Stimulated activated CD8-positive, alpha-beta memory T cell treated with anti-CD3 and anti-CD28 coated beads, Interleukin-7, amount 100 ng/mL, for 1 hour (primary cell): ENCODE measurements at places on chromosomes 7 and 10.

DNA sequence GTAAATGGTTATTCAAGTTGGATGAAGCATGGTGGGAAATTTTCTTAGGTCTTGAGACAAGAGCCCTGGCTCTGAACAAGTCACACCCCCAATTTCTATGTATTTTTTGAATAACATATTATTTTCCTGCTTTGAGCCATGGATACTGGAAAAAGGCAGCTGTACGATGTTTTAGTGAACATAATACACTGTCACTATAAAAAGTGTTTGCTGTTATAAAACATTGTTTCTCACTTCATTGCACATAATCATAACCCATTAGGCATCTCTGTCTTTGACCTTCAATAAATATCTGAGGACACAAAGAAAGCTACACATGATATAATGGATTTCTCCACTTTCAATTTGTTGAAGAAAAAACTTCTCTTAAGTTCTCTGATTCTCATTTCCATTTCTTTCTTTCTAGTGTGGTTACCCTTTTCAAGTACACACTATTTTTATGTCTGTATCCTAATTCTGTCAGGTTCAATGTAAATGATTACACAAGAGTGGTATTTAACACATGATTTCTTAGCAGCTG lies 283.9 kb upstream of the SP8 start:
- no peak for DNase-seq

DNA sequence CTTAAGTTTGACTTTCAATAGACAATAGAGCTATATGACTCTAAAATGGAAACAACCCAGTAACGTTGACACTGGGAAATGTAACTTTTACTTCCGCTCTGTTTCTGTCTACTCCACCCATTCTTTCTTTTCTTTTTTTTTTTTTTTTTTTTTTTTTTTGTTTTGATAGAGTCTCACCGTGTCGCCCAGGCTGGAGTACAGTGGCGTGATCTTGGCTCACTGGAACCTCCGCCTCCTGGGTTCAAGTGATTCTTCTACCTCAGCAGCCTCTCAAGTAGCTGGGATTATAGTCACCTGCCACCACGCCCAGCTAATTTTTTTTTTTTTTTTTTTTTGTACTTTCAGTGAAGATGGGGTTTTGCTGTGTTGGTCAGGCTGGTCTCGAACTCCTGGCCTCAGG lies 13.9 kb downstream of the PRSS2 start:
- DNase-seq = no peak

DNA sequence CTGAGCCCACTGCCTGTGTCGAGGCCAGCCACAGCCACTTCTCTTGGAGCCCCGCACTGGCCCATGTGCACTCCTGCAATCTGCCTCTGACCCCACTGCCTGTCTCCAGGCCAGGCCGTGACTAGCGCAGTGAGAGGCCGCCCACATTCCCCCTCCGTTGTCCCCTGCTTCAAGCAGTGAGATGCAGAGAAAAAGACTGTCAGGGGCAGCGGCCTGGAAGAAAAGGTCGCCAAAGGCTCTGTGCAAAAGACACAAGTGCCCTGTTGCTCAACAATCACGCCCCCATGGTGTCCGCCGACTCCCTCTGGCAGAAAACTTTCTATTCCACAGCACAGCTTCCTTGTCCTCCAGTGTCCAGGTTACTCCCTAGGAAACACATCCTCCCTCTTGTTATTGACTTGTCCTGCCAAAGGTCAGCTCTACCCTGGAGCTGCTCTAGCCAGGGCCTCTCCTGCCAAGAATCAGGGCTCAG lies 9.9 kb downstream of the FAM131B start:
- no peak for DNase-seq

DNA sequence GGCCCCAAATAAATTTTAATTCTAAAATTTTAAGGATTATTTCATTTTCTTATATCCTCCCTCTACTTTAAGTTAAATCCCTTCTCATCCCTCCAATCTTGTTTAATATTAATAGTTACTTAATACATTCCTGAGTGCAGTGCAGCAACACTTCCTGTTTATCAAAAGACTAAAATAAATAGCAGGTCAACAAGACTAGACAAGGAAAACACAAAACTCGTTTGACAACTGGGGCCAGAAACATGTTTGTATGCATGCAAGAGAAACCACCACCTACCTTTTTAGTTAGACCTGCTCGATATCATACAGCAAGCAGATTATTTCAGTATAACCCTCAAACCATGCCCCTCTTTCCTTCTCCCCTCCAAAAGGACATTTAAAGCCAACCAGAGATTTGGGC lies 95.8 kb downstream of the PARD3 start:
- DNase-seq = no peak

DNA sequence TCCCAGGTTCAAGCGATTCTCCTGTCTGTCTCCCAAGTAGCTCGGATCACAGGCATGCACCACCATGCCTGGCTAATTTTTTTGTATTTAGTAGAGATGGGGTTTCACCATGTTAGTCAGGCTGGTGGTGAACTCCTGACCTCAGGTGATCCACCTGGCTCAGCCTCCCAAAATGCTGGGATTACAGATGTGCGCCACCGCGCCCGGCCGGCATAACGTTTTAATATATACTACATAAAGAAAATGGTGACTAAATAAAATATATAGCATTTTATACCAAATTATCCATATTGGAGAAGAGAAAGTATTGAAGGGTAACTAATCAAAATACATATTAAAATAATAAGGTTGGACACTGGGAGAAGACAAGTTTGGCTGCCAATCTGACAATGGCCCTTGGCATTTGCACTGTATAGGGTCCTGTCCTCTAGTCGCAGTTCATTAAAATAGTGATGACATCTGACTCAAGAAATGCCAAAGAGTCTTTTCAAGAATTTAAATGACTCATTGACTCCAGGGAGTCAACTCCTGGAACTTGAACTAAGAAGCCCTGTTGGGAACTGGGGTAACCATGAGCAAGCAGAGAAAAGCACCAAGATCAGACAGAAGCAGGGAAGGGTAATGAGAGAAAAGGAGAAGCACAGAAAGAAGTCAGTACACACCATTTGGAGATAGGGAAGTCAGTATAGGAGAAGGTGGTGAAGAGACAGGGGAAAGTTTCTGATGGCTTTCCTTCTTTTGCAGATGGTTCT lies 91.1 kb downstream of the CH25H start:
- no peak for DNase-seq

GRCh38 chr10:6005856-6006395 lies 28.6 kb upstream of the IL15RA start:
- DNase-seq = no peak

DNA sequence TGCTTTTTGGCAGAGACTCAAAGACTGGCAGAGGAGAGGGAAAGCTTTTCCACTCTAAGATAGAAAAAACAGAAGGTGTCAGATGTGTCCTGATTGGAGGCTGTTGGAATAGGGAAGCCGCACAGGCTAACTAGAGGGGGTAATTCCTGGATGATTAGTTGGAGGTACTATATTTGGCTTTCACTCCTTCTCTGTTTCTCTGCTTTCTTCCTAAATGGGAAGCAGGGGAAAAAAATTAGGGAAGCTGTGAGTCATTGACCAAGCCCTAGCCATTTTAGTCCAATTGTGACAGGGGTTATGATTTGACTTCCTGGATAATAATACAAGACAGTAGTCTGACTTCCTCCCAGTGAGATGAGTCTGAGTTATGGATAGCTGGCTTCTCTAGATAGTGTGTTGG lies 475.2 kb upstream of the CELF2 start:
- DNase-seq = no peak

DNA sequence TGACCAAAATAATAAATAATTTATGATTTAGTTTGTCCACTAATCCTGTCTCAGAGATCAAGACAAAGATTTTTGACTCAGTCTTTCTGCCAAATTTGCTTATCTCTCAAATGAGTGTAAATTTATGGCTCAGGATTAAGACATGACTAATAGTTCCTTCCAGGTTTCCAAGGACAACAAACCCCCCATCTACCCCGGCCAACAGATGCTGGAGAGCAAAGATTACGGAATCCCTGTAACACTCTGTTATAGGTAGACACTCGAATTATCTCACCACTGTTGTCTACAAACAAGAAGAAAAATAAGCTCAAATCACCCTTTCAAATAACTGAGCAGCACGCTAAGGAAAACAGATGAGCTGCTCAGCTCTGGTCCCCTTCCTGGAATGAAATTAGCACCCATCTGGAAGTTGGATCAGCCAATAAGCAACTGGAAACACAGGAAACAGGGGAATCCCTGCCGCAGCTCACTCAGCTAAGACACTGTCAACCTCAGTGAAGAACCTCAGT lies 56.8 kb upstream of the SVIL start:
- DNase-seq = no peak

GRCh38 chr10:33938001-33938400 lies 603.5 kb upstream of the NRP1 start:
- no peak for DNase-seq

DNA sequence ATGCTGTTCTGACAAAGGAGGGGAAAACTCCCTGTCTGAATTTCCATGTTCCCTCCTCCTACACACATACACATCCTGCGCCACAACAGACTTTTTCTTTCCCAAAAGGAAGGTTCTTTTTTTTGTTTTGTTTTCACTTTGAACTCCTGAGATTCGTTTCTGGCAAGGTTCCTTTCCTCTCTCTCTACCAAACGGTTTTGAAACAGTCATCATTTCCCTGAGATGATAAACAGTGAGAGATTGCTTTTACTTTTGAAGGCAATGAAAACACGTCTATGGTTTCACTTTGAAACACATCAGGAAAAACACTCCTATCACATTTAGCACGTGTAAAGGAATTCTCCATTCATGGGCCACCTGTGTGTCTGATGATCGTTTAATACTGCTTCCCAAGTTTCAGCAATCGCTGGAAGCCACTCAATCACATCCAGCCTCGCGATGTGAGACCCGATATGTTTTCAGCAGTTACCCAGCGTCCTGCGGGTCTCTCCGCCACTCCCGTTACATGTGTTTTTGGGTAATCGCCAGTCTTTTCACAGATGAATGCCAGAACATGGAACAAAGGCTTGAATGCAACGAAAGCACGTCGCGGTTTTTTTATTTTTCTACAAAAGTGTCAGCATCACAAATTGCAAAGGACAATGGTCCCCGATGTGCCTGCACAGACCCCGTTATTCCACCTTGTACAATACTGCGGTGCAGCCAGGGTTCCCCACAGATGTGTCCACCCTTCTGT lies 62.8 kb upstream of the CUX1 start:
- no peak for DNase-seq

- no peak for DNase-seq
Observed at GRCh38 chr10:33723181-33723580, 388.7 kb upstream of the NRP1 start.

DNA sequence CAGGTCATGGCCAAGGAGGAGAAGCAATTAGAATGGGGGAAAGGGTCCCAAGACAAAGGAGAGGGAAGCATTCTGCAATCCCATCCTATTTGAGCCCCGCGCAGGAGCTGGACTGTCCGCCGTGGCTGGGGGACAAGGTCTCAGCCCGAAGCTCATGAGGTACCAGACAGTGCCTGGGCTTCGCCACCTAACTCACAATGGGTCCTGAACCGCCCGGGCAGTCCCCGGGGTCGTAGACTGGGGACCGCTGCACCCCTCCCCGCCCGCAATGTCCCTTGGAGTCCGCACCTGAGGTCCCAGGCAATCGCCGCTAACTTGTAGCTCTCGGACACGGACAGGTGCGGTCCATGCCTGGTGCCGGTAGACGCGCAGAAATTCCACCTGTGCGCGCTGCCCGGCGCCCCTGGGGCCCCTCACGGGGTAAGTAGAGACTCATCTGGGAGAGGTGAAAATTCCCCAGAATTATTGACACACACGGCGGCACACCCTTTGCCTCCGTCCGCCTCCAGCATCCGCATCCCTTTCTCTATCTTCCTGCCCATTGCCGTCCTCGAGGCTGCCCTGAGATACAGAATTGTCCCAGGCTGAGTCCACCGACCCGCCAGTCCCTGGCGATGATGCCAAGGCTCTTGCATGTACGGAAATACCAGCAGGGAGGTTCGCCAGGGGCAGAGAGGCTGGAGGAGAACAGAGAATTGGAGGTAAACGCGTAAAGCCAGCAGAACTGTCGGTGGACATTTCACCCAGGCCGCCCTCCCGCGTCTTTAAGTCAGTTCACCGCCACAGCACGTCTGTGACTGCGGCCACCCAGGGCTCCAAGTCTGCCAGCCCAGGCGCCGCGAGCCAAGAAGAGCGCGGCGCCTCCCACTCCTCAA lies 1.8 kb downstream of the CHRM2 start:
- no peak for DNase-seq

GRCh38 chr7:157297185-157297584 lies 39.6 kb upstream of the DNAJB6 start:
- no peak for DNase-seq

GRCh38 chr10:72010234-72010973 lies 46.2 kb downstream of the CHST3 start:
- DNase-seq = no peak

DNA sequence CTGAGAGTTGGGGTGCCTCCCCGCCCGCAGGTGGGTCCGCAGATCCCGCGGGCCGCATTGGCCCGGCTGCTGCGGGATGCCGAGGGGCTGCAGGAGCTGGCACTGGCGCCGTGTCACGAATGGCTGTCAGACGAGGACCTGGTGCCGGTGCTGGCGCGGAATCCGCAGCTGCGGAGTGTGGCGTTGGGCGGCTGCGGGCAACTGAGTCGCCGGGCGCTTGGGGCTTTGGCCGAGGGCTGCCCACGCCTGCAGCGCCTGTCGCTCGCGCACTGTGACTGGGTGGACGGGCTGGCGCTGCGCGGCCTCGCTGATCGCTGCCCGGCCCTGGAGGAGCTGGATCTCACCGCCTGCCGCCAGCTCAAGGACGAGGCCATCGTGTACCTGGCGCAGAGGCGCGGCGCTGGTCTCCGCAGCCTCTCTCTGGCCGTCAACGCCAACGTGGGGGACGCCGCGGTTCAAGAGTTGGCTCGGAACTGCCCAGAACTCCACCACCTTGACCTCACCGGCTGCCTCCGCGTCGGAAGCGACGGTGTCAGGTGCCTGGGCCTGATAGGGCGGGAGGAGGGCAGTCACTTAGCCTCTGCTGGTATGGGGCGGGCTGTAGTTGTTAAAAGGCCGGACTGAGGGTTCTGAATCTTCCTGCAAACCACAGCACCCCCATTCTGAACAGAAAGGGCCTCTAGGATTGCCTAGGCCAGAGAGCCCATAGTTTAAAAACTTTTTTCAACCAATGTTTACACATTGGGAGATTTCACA lies 1.3 kb downstream of the FBXL15 start:
- no peak for DNase-seq

DNA sequence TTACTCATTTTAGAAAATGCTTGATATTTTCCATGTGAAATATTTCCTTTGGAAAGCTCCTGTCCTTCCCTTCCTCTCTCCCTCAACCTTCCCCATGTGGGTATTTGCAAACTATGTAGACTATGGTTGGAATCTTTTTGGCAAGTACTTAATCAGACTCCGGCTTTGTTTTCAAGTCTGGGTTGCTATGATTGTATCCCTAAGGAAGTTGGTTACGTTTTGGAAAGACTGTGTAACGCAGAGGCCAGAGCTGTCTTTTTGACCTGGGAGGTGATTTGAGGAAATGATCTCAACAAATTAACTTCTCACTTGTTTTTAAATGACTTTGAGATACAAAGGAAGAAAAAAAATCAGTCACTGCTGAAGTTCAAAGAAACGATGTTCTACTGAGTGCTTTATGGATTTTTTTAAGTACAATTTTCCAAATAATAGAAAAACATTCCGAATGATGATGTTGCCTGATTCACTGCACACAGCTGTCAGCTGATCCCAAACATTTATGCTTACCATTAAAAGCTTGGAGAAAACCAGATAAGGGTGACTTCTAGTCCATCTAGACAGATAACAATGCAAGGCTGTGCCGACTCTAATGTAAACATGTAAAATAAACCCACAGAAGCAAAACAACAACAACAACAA lies 145.5 kb upstream of the CELF2 start:
- no peak for DNase-seq

- DNase-seq = no peak
Observed at GRCh38 chr7:5443678-5444077, 20.0 kb upstream of the TNRC18 start.

- DNase-seq = no peak
Observed at GRCh38 chr7:46830-47140, 145.6 kb upstream of the FAM20C start.
